Left lobe of liver (tissue), 2 donors: ENCODE measurements at places on chromosomes 5 and 9.

DNA sequence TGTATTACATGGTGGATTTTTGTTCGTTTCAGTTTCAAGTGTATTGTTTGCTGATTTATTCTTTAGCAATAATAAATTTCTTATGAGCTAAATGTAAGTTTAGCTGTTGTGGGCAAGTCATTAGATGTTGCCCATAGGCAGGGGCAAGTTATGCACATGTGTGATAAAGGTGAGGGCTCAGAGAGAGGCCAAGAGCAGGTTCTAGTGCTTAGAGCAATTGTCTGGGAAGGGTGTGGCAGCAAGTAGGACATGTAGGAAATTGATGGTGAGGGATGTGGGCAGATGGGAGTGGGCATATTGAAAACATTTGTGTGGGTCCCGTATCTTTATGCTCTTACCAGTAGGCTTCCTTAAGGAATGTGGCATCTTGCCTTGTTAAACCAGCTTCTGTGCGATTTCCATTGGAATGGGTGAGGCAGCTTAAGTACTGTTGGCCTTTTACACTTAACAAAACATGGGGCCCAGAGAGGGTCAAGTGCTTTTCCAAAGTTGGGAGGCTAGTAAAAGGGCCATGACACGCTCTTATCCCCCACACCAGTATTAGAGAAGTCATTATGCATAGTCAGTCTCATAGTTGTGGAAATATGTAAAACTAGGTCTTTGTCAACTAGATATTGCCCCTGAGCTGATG lies 60.6 kb downstream of the KDM4C start:
- no peak for DNase-seq

DNA sequence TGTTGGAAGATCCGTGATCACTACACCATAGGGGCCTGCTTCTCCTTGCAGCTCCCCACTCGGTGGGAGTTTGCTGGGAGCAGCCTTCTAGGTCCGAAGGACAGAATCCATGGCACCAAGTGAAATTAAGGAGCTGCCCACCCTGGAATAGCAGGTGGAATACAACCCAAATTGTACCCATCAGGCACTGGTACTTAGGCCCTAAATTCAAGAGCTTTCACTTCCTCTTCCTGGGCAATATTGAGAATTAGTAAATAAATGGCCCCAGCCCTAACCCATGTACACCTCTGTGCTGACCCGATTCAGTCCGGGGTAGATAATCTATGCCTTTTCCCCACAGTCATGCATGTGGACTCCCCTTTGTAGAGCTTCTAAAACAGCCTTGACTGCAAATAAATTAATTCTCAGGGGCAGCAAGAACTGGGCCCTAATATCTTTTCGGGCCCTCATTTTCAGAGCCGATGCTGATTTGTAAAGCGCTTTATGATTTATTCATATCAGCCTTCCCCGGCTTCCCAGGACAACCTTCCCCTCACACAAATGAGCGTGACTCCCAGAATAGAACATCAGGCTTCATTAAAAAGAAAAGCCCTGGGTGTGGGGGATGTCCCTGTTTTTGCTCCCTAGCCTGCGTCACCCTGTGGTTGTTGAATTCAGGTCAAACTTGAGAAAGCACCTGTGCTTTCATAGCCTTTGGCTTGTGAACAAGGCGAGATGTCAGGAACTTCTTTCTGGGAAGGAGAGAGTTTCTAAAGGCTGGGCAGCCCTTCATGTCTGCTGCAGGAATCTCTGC lies 126.1 kb upstream of the TBC1D2 start:
- DNase-seq, result no peak

DNA sequence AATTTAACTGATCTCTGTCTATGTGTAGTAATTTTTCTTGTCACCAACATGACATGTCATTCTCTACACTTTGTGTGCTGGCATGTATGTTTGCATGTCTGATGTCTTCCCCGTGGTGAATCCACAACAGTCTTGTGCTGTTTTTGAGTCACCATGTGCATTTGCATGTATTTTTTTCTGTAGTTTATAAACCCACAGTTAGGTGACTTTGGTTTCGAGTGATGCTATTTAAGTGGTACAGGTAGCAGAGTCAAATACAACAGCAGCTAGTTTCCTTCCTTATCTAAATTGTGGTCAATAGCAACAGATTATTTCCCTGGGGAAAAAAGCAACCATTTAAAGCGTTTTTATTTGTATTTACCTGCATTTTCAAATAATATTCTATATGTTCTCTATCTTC lies 89.9 kb upstream of the FSD1L start:
- DNase-seq, result no peak

DNA sequence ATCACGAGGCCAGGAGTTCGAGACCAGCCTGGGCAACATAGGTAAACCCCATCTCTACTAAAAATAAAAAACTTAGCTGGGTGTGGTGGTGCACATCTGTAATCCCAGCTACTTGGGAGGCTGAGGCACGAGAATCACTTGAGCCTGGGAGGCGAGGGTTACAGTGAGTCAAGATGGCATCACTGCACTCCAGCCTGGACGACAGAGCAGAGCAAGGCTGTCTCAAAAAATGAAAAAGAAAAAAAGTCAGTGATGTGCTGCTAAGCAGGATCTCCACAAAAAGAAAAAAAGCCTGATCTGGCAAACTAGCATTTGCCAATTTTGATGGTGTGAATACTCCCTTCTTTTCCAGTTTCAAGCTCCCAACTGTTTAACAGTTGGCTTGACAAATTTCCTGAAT lies 21.9 kb downstream of the F2R start:
- DNase-seq, result no peak

DNA sequence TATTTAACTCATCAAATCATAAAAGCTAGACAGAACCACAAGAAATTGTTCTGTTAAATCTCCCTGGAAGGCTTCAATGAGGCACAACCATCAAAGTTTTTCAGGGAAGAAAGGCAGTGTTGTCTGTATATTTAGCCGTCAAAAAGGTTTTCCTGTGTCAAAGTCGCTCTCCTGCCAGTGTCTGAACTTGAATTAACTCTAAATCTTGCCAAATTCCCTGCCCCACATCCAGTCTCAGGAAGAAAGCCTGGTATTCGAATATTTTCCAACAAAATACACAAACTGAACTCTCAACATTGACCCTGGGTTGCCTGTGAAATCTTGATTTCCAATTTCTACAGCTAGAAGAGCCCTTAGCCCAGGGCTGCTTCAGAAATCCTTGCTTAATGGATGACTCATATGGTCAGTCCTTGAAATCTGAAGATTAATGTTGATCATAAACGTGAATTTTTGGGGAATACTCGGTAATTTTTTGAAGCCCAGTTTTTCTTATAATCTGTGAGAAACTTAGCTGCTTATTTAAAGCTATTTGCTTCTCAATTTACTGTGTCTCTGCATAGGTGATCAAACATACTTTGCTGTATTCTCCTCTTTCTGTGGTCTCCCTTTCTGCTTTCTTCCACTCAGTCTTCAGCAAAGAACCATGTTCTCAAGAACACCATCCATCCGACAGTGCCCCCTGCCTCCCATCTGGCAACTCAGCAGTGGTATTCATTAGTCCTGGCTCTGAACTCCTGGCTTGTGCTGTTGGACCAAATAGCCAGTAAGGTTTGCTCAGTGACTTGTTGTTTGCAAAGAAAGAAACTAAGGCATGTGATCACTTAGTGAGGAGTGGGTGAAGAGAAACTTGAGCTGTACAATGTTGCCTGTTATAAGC lies 58.9 kb downstream of the NREP start:
- DNase-seq, result no peak

DNA sequence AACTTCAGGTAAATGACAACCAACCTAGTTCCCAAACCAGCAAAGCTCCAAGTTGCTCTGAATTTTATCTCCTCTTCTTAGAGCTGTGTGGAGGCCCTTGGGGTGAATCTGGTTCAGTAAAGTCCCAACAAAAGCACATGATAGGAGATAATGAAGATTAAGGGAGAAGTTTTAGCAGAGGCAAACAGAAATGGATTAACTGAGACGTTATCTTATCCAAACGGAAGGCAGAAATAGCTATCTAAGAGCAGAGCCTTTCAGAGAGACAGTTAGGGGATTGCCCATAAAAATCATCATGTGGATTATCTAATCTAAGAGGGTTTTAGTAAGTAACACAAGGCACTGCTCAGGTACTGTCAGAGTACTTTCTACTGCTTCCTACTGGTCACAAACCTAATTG lies 183.9 kb upstream of the ZNF618 start:
- no peak for DNase-seq

- no peak for DNase-seq
Observed at GRCh38 chr5:39451276-39451941, 26.6 kb upstream of the DAB2 start.

- DNase-seq, result no peak
Observed at GRCh38 chr9:109036744-109037680, 23.7 kb upstream of the CTNNAL1 start.

- no peak for DNase-seq
Observed at GRCh38 chr9:105444130-105444529, 3.7 kb upstream of the FSD1L start.

- DNase-seq, result no peak
Observed at GRCh38 chr5:164346785-164347630, 841.6 kb downstream of the MAT2B start.
